ENCODE measurements at places on chromosomes 13 and 19. TPM values are rescaled to one million over a fixed set of nuclear protein-coding genes. Genes with fewer than 3 reads are reported as not detected.

GRCh38 chr13:81078048-81078447 lies 737.1 kb upstream of the SPRY2 start:
- DNase-seq, result no peak

Gene IRGC
- not detected for total RNA-seq

Gene ZNF83
- total RNA-seq, result 47.2 TPM

DNA sequence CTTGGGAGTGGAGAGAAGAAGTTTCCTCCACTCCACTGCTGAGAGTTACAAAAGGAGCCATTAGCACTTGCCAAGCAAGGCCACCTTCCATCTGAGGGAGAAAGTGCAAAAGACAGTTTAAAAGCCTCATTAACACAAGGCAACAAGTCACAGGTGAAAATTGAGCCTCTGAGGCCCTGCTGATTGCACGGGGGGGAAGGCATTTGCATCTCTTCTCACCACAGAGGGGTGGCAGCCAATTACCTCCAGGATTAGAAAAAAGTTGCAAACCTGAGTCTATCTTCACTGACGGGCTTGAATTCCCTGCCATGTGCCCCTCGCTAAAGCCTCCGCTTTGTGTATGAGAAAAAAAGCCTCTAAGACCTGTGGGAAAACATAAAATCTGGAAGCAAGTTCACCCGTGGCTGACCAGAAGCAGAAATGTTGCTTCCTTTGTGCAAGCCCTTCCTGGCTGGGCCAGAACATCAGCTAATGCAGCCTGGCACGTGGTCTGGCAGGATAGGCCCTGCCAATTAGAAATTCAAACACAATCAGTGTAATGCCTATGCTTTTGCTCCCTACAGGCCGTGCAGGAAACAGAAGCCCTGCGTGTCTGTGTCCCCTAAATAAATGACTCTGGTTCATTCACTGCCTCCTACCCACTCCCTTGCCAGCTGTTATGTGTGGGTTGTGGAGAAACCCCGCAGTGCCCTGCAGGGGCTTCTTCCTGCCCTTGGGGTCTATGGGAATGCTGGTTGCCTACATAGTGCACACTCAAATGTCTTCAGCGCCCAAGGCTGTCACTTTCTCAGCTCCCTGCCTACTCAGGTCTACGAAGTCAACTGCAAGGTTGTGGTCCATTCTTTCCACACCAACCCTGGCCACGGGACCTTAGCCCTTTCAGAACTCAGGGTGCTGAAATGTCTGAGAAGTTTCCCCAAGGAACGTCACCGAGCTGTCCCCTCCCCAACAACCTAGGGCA lies 150.2 kb downstream of the UQCRFS1 start:
- no peak for DNase-seq

- DNase-seq, result no peak
Observed at GRCh38 chr19:18999016-18999758, 34.1 kb downstream of the SUGP2 start.

DNA sequence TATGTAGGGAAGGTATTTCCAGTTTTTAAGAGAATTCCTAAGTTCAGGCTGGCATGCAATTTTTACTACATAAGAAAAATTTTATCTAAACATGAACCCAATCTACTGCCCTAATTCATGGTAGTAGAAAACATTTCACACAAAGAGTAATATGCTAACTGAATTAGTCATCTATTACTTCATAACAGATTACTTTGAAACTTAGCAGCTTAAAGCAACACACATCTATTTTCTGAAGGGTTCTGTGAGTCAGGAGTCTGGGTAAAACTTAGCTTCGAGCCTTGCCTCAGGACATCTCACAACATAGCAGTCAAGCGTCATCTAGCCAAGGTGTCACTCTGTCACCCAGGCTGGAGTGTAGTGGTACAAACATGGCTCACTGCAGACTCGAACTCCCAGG lies 537.5 kb downstream of the DCT start:
- DNase-seq, result no peak

Gene TEX101
- not detected for total RNA-seq

Gene ZNF222
- total RNA-seq, result not detected

Gene WBP4
- 7.3 TPM for total RNA-seq

- DNase-seq, result no peak
Observed at GRCh38 chr13:97135883-97136282, 86.2 kb upstream of the MBNL2 start.

DNA sequence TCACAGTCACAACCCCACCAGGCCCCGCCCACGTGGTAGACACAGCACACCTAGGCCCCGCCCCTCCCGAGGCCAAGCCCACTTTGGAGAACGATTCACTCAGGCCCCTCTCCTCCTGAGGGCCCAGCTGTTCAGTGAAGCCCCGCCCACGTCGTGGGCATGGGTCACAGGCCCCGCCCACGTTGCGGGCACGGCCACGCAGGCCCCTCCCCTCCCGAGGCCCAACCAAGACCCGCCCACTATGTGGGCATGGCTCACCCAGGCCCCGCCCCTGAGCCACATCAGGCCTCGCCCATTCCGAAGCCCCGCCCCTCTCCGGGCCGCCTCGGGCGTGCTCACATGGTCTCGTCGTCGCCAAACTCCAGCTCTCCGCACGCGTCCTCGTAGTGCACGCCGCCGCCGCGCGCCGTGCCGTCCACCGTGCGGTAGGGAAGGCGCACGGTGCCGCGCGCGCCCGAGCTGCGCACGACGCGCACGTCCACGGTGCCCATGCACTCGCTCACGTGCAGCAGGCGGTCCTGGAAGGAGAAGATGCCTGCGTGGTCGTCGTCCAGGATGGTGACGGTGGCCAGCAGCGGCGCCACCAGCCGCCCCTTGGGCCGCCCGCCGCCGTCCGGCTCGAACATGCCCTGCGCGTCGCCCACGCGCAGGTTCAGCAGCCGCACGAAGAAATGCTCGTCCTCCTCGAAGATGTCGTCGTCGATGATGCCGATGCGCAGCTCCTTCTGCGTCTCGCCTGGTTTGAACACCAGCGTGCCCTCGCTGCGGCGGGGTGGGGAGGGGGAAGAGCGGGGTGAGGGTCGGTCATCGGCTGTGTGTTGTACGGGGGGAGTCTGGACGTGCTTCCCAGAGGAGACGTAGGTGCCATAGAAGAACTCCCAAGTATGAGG lies 24.0 kb downstream of the SLC8A2 start:
- peak; percentile 67 for DNase-seq

DNA sequence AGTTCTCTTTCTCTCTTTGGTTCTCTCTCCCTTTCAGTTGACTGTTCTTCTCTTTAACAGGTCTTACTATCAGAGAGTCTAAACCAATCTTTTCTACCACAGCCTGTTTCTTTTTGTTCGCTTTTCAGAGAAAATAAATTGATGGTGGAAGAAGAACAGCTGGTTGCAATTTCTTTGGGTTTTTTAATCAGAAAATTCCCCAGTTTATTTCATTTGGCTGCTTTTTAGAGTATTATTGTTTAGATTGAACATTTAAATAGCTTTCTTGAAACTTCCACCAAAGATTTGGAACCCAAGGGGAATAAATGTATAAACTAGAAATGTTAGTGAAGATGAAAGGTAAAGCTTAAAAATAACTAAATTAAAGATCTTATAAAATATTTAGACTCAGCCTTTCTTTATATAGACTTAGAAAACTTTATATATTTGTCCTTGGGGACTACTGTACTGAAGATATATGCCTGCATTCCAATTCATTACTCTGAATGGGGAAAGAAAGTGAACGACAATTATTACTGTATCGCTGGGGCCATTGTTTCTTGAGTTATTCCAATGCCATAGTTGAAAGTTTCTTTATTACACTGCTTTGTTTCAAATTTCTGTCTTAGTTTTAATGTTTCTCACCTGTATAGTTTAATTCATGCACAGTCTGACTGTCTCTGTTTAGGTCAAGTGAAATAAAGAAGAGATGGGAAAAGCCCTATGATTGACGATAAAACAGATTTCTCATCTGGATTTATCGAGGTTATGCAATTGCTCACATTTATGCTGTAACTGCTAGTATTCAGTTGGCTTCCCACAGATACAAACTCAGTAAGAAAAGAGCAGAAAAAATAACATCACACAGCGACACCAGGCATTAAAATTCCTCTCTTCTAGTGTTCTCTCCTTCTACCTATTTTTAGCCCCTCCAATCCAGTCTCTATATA lies 169.4 kb upstream of the CSNK1A1L start:
- DNase-seq, result no peak

Gene CEACAM3
- total RNA-seq, result not detected

Gene TMEM59L
- 0.89 TPM for total RNA-seq

DNA sequence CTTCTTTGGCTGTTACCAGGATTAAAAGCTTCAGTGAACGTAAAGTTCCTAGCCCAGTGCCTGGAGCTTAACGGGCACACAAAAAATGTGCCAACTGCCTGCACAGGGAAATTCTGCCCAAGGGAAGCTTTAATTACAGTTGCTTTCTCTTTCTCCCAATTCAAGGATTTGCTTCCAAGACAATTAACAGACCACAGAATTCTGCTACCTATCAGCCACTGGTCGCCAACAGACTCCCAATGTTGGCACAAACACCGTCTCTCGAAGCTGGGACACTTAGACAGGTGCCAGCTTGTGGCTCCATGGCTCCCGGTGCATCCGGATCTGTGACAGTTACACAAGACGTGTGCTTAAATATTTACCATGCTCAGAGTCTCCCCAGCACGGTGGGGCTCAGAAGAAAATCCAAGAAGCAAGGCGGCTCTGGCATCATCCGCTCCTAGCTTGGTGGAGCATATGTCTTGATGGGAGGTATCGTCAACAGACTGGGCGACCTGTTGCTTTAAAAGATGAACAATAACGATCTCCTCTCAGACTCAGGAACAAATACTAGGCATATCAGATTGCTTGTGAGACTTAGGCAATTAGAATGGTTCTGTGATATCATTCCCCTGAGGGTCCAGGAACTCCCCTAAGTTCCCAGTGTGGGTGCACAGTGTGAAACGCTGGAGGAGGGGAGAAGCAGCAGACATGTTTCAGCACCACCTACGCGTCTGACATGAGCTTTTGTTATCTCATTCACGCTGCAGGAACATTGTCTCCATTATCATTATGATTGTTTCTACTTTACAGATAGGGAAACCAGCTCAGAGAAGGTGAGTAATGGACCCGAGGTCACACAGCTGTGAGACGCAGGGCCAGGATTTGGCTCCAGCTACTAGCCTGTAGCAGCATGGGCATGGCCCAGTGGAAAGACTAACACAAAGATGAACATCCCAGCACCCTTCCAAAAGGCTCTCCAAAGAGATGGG lies 61.6 kb downstream of the ALOX5AP start:
- DNase-seq, result no peak

Gene ZNF649
- total RNA-seq, result 3.6 TPM

GRCh38 chr13:109650861-109651260 lies 135.5 kb downstream of the IRS2 start:
- DNase-seq, result no peak

Gene LILRB3
- total RNA-seq, result not detected

DNA sequence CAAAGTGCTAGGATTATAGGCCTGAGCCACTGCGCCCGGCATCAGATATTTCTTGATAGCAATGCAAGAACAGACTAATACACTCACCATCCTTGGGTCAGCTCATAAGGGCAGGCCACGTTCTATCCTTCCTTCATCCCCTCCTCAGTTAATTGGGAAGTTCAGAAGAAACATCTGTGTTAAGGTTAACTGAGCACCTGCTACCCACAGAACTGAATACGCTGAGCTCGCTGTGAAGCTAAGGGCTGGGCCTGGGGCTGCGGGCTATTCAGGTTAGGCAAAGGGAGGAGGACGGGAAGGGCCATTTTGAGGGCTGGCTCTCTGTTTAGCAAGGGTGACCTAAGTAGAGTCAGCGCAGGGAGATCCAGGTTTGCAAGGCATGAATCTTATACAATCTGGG lies 43.0 kb upstream of the UQCRFS1 start:
- DNase-seq, result no peak

Gene C19orf33
- total RNA-seq, result not detected

DNA sequence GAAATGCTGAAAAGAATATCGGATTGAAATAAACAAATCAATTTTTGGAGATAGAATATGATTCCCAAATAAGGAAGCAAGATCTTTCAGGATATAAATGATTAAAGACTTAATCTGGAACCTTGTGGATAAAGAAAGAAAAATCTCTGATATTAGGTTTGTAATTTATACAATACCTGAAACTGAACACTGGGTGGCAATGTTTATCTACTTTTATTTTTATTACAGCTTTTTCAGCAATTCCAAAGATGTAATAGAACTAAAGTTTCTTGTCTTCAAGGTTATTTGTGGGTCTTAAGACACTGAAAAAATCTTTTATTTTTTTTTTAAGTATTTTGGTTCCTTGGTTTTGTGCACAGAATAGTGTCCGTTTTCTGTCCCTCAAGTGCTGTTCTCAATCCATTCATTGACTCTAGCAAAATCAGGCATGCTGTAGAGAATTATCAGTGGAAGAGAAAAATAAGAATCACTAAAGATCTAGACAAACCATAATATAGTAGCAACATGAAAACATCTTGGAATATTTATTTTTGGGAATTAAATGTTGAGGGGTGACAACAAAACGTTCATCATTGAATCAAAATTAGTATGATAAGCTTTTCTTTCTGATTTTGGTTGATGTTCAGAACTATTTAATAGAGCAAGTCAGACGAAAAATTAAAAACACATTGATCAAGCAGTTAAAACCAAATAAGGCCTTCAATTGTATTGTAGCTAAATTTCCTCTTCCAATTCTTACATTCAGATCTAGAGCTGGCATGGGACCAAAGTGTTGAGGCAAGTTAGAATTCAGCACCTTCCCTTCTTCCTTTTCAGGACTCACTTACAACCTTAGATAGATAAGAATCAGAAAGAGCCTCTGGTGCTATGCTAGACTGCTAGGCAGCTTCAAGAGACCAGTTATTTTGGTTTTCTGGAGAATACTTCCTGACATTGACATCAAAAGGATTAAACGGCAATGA lies 704.4 kb upstream of the PCDH20 start:
- DNase-seq, result peak; percentile 63

Gene PSG11
- not detected for total RNA-seq

DNA sequence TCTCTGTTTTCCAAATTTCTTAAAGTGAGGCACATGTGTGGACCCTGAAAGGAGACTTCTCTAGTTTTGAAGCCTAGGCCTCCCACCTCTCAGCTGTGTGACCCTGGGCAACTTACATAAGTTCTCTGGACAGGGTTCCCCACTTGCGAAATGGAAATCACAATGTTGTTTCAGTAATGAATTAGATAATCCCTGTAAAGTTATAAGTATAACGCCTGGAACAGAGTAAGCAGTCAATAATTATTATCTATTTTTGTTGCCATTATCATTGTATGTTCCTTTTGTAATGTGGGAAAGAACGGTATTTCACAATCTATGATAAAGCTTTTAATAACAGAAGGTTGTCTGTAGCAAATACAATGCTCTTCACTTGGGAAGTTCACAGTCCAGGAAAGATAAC lies 437.3 kb upstream of the ZNF507 start:
- DNase-seq, result no peak

Gene PCDH9
- total RNA-seq, result 31.6 TPM

- no peak for DNase-seq
Observed at GRCh38 chr19:48493718-48494401, 17.8 kb downstream of the LMTK3 start.

GRCh38 chr13:88303605-88304004 lies 632.4 kb downstream of the SLITRK5 start:
- DNase-seq, result no peak
